ENCODE measurements at places on chromosomes 7 and 10.

DNA sequence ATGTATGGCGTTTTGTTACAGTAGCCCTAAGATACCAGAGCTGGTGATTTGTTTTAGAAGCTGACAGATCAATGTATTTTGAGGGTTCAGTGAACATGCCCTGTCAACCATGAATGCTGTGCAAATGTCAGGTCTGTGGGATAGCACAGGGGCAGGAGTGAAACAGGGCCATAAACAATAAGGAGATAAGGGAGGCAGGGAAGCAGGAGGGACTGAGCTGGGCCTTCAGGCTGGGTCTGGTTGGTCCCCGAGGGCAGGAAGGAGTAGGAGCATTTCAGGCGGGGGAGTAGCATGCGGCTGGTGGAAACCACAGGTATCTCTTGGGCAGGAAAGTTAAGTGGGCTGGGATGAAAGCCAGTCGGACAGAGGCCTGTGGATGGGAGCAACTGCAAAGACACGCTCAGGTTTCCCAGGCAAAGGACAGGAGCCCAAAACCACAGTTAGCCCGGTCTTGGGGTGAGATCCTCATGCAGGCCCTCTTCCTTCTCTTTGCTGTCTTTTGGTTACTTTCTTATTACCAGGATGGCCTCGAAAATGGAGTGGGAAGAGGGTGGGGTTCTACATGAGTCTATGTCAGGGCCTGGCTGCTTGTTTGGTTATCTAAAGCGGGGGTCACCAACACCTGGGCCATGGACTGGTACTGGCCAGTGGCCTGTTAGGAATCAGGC is 69.5 kb upstream of the SEPHS1 start:
- no peak for DNase-seq

DNA sequence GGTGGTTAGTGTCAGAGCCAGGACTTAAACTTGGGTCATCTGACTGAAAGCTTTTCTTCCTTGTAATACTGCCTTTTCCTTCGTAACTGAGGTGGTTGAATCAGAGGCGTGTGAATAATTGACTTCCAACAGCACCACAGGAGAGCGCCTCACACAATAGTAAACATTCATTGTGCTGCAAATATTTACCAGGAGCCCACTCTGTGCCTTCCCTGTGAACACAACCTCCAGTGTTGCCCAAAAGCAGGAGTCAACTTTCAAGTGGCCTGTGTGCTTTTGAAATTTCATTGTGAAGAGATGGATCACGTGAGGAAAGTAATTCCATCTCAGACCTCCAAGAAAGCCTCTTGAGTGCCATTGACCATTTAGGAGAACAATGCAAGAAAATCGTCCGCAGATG is 60.2 kb downstream of the ADRA2A start:
- no peak for DNase-seq

- DNase-seq: no peak
Measured at GRCh38 chr7:129013048-129013724, 41.7 kb downstream of the TNPO3 start.

- no peak for DNase-seq
Measured at GRCh38 chr7:7773334-7774309, 55.2 kb upstream of the RPA3 start.

GRCh38 chr7:107882766-107883165 is 8.2 kb upstream of the DLD start:
- no peak for DNase-seq

DNA sequence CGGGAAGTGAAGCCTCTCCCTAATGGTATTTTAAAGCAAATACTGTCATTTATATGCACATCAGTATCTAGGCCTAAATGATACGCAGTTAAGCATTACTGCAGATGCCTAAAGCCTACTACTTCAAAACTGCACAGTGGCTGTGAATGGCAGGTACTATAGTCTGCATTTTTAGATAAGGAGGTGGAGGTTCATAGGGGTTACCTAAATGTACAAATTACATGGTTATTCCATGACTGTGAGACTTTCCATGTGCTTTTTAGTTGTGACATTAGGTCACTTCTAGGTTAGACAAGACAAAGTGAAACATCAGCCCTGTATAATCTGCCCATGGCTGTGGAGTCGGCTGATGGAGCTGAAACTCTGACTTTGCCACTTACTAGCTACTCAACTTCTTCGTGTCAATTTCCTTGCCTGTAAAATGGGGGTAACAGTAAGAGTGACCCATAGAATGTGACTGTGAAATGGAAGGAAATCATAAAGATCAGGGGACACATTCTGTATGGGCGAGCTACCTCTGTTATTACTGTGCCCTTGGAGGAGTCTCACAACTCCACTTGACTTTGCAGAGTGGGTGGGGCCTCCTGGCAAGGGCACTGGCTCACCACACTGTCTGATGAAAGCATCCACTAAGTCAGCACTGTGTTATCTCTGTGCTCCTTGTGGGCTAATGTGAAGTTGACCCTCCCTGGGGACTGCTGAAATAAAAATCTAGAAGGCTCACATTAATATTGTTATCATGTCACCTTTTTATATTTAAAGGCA is 239.4 kb downstream of the TNS3 start:
- DNase-seq: no peak

GRCh38 chr10:114556236-114557122 is 101.6 kb downstream of the ABLIM1 start:
- no peak for DNase-seq

DNA sequence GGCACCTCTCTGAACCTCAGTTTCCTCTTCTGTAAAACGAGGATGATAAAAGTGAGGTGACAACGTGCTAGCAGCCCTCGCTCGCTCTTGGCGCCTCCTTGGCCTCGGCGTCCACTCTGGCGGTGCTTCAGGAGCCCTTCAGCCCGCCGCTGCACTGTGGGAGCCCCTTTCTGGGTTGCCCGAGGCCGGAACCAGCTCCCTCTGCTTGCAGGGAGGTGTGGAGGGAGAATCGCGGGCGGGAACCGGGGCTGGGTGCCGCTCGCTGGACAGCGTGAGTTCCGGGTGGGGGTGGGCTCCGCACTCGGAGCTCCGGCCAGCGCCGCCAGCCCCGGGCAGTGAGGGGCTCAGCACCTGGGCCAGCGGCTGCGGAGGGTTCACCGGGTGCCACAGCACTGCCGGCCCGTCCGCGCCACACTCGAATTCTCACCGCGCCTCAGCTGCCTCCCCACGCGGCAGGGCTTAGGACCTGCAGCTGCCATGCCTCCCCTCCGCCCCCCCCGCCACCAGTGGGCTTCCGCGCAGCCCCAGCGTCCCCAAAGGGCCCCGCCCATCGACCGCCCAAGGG is 24.3 kb upstream of the ACSL5 start:
- DNase-seq: no peak

- DNase-seq: no peak
Measured at GRCh38 chr10:33743429-33743857, 409.0 kb upstream of the NRP1 start.

GRCh38 chr7:41997151-41997550 is 239.9 kb downstream of the GLI3 start:
- no peak for DNase-seq

DNA sequence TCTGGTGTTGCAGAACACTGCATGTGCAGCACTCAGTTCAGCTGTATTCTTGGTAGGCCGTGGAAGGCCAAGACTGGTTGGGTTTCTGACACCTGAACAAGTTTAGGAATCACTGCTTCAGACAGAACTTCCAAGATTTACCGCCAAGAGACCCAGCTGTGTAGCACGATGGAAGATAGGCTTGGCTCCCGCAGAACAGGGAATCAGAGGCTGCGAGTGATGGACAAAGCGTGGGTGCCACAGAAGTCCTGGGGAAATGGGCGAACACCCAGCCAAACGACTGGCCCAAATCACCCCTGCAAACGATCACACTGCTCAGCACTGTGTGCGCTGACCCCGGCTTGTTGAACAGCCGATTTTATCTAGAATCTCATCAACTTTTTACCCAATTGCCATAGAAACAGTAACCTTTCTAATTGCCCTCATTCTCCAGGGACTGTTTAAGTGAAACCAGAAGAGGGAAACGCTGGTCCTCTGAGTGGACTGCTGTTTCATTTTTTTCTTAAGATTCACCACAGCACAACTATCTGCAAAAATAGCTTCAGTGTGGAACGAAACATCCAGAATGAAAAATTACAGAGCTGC is 17.9 kb downstream of the ZFAND2A start:
- no peak for DNase-seq
